Activated CD8-positive, alpha-beta memory T cell treated with anti-CD3 and anti-CD28 coated beads for 1 hour (primary cell): ENCODE measurements at places on chromosomes 7 and 10.

DNA sequence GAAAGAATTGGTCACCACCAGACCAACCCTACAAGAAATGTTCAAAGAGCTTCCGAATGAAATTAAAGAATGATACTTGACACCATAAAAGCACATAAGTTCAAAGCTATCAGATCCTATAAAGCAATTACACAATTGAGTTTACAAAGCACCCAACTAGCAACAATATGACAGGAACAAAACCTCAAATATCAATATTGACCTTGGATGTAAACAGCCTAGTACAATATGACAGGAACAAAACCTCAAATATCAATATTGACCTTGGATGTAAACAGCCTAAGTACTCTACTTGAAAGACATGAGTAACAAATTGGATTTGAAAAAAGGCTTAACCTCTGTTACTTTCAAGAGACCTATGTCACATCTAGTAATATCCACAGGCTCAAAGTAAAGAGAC is 1201.4 kb downstream of the XPNPEP1 start:
- no peak for DNase-seq

DNA sequence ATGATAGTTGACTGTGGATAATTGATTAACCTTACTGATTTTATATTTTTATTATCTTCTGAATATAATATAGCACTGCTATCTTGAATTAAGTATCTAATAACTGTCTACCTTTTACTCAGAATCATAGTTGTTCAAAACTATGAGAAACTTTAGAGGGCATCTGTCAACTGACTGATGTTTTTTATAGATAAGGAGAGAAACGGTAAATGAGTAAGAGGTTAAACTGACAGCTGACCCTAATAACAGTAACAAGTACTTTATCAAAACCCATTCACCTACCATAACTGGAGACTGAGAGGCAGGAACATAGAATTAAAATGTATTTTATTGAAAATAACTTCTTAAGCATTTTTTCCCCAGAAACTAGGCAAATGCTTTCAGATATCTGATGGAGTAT is 62.2 kb downstream of the CYP51A1 start:
- no peak for DNase-seq

DNA sequence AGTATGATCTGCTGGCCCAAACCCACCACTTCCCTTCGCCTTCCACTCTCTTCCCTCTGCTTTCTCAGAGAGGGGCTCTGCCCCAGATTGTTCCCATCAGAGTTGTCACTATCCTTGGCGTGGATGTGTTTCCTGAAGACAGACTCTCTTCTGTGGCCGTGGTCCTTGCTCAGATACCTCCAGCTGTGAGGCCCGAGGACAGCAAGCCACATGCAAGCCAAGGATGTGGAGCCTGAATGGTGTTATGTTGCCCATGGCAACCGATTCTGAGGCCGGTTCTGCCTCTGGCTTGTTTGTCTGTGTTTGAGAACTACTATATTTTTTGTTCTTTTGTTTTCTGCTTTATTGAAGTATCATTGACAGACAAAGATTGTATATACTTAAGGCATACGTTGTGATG is 247.4 kb upstream of the PODXL start:
- no peak for DNase-seq

GRCh38 chr7:39091774-39092173 is 114.1 kb downstream of the POU6F2 start:
- DNase-seq, result no peak

- DNase-seq, result no peak
These were observed 516.4 kb downstream of the PCDH15 start for GRCh38 chr10:54284526-54285193.

- no peak for DNase-seq
These were observed 296.0 kb upstream of the SP4 start for GRCh38 chr7:21131897-21132296.

- peak; percentile 9 for DNase-seq
These were observed 97.3 kb downstream of the CLEC2L start for GRCh38 chr7:139620676-139621344.

GRCh38 chr10:59687657-59688056 is 22.0 kb downstream of the SLC16A9 start:
- DNase-seq, result no peak

DNA sequence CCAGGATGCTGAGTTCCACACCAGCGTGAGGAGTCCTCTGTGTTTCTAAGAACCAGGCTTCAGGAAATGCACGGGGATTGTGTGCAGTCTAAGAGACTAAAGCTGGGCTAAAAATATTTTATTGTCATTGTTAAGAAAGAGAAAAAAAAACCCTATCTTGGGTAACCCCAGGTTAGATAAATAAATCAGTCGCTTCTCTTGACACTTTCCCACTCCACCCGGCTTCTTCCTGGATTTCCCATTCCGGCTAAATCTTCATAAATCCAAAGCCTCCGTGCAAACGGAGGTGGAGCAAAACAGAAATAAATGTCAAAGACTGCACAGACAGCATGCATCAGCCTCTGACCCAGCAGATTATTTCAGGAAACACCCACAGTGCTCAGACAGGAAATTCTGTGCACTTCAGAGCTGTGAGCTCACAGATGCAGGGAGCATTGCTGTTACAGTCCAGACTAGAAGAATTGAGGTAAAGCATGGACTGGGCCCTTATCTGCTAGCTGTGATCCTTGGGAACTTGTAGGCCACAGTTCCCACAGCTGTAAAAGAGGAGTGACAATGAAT is 44.8 kb upstream of the GRID1 start:
- no peak for DNase-seq

- DNase-seq, result no peak
These were observed 120.1 kb downstream of the ELAPOR2 start for GRCh38 chr7:86939197-86939814.

GRCh38 chr10:85493703-85494102 is 872.9 kb downstream of the GRID1 start:
- DNase-seq, result no peak

GRCh38 chr7:154546946-154547587 is 455.9 kb downstream of the PAXIP1 start:
- DNase-seq, result no peak

DNA sequence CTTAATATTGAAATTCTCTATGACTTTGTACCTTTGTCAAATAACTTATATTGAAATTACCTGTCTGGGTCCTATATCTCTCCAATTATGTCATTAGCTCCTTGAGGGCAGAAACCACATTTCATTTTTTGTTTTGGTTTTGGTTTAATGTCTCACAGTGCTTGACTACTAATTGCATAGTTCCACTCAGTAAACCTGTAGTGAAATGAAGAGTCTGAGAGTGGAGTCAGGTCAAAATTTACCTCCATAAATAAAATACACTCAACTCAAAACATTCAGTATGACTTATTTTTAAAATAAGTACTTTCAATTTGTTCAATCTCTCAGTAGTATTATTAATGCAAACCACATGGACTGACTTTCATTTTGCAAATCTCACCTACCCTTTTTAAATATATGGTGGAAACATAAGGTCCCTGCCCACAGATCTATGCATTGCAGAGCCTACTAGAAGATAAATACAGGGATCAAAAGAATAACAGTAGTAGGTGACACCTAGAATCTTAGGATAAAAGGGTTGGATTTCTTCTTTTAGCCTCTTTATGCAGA is 32.5 kb downstream of the PDE1C start:
- DNase-seq, result no peak

DNA sequence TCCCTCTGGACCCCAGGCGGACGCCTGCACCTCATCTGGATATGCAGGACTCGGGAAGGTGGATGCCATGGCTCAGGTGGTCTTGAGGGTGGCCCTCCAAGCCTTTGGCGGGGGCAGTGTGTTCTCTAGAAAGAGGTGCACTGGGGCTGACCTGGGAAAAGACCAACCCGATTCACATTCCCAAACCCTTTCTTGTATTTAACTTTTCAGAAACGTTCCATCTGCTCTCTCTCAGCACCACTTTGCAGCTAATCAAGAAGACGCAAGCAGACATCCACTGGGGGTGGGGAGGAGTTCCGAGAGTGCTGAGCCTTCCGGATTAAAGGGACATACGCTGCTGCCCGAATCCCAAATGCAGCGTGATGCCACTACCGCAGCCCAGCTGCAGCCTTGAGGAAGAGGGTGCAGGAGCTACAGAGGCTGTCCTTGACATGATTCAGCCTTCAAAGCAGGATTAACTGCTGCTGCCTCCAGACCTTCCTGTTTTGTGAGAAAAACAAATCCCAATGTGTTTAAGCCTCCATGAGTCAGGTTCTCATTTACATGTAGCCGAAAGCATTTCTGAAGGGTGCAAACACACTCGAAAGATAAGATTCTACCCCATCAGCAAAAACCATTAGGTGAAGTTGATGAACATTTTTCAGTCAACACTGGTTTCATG is 39.9 kb downstream of the RBM17 start:
- DNase-seq, result no peak

- no peak for DNase-seq
These were observed 11.9 kb downstream of the TWIST1 start for GRCh38 chr7:19105546-19105945.

DNA sequence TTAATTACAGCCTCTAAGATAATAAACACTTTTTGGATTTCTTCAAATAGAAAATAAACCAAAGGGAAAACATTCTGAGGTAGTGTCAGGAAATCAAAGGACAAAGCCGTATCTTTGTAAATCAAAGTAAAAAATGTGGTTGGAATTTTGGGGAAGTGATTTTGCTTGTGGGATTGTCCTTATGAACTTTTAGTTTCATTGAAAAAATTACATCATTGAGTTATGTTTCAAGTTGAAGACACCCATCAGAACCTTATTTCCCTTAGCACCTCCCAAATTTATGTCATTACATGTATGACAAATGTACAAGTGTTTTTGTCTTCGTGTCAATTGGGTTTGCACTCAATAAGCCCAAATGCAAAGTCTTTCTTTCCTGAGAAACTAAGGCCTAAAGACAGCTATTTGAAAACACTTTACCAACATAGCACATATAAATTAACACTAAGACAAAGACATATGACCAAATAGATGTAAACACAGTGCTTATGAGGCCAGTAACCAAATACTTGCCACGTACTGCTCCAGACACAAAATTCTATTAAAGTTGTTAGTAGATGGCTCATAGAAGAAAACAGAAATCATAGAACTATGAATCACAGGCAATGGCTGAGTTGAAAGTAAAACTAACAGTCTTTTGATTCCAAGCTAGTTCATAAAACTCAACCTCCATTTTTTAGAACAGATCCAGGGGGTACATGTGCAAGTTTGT is 26.9 kb upstream of the LAMB4 start:
- no peak for DNase-seq

DNA sequence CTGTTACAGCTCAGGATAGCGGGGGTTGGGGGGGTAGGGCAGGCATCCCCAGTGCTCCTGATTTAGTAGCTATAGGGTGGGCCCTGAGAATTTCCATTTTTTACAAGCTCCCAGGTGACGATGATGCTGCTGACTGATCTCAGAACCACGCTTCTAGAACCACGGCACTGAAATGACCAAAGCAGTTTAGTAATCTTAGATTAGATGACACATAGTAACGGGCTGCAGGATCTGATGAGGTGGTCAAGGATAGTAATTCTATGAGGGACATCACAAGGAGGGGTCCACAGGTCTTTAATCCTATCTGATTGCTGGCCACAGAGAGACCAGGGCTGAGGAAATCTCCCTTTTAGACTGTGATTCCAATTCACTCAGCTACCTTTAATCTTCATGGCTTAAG is 167.2 kb downstream of the JAZF1 start:
- DNase-seq, result no peak

DNA sequence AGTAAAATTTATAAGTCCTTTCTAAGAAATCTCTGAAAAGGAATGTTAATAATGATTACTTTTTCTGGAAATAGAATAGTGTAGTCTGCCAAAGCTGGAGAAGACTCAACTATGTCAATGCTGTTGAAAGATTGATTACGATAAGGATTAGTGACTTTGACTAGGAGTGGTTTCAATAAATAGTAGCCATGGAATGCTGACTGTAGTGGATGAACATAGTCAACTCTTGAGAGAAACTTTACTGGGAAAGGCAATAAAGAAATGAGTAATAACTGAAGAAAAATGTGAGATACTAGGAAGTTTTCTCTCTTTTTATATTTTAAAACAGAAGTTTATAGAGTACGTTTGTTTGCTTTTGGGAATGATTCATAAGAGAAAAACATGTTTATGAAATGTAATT is 105.0 kb upstream of the CDK13 start:
- no peak for DNase-seq

DNA sequence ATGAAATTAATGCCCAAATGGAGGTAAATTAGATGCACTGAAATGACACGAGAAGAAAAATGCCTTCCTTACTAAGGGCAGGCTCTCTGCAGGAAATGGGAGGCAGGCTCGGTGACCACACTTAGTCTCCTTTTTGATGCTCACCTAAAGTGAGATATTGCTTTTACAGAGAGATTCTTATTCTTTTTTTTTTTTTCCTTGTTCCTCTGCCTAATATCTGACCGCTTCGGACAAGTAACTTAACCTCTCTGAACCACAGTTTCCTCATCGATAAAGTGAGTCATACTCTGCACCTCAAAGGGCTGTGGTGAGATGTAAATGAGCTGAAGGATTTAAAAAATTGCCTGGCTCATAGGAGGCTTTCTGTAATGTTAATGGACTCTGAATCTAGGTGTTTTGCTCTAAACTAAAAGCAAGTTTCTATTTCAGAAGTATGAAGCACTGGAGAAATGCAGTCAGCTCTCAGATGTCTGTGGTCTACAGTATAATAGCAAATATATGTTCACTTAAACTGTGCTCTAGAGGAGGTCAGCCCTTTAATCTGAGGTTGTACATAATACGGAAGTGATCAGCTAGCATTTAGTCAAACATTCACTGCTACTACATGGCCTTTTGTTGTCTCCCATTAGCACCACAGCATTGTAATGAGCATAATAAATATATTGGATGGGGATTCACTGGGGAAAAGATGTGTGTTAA is 23.2 kb downstream of the NKX2-3 start:
- DNase-seq, result no peak

GRCh38 chr10:26441491-26442214 is 3.5 kb downstream of the APBB1IP start:
- no peak for DNase-seq

DNA sequence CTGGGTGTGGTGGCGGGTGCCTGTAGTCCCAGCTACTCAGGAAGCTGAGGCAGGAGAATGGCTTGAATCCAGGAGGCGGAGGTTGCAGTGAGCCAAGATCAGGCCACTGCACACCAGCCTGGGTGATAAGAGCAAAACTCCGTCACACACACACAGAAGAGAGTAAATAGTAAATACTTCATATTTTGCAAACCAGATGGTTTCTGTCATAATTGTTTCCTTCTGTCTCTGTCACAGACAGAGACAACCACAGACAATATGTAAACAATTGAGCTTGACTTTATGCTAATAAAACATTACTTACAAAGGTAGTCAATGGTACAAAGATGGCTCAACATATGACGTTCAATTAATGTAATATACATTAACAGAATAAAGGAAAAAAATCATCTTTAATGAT is 83.7 kb downstream of the JMJD1C start:
- DNase-seq, result no peak

DNA sequence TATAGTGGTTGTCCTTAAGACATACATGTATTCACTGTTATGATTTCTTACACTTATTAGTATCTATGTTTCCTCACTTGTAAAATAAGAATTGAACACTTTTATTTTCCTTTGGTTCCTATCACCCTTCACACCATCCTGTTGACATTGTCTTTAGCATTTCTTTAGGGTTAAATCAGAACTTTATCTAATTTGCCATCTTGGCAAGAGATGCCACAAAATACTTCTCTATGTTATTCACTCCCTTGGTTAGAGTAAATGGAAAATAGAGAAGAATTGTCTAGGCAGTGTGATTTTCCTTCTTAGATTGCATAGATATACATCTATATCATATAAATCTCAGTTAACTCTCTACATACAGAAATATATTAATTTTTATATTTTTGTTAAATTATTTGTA is 204.7 kb downstream of the SEMA3D start:
- no peak for DNase-seq

GRCh38 chr10:132414402-132415016 is 17.5 kb downstream of the PWWP2B start:
- DNase-seq, result no peak

- DNase-seq, result no peak
These were observed 72.6 kb downstream of the ITGB8 start for GRCh38 chr7:20403331-20403730.
